Suppressor macrophage treated with lipopolysaccharide for 1 hour (primary cell): ENCODE measurements at places on chromosomes 7 and 10.

DNA sequence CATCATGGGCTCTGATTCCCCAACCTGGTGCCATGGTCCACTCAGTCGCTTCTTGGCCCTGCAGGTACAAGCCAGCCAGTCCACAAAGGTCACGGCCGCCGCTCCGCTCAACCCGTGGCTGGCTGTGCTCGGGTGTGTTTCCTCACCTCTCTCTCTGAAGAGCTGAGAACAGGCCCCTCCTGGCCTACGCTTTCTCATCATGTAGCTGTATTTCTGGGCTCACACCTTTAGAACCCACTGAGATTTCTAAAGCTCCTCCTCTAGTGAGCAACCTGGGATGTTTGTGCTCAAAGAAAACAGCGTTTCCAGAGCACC is 30.2 kb downstream of the PTPRN2 start:
- no peak for DNase-seq

GRCh38 chr10:96505150-96506136 is 8.3 kb downstream of the TLL2 start:
- DNase-seq = no peak

GRCh38 chr10:87534173-87534858 is 29.6 kb downstream of the MINPP1 start:
- no peak for DNase-seq

DNA sequence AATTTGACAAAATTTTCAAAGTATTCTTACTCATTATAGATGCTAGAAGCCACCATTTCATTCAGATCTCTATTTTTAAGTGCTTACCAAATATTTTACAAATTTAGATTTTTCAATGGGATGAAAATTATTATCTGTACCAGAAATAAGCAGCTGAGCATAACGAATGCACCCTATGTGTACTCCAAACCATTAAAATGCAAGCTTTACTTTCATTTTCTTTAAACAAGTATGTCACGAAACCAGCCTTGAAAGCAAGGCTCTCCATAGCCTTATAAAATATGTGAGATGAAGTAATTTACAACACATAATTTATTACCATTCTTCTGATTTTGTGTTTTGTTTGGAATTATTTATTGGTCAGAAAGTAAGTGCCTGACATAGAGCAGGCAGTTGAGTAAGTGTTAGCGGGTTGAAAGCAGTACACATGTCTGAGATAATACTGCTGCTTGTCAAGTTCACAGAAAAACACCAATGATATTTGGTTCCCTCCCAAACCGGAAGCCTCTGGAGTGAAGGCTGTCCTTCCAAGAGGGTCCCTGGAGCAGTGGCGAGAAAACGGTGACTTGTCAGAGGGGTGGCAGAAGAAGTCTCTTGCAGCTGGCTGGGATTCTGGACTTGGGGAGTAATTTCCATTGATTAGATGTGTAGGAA is 322.7 kb upstream of the PFKP start:
- DNase-seq = no peak

DNA sequence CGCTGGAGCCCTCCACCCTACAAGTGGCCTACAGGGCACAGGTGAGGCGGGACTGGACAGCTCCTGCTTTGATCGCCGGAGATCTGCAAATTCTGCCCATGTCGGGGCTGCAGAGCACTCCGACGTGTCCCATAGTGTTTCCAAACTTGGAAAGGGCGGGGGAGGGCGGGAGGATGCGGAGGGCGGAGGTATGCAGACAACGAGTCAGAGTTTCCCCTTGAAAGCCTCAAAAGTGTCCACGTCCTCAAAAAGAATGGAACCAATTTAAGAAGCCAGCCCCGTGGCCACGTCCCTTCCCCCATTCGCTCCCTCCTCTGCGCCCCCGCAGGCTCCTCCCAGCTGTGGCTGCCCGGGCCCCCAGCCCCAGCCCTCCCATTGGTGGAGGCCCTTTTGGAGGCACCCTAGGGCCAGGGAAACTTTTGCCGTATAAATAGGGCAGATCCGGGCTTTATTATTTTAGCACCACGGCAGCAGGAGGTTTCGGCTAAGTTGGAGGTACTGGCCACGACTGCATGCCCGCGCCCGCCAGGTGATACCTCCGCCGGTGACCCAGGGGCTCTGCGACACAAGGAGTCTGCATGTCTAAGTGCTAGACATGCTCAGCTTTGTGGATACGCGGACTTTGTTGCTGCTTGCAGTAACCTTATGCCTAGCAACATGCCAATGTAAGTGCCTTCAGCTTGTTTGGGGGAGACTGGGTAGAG is at the start of gene COL1A2:
TSS of gene COL1A2 (plus strand) at position 459 of the 704 bp plus-strand sequence. CDS start at position 596, 137 bp downstream.
- no peak for DNase-seq

GRCh38 chr10:128061306-128062300 is 64.6 kb downstream of the MKI67 start:
- DNase-seq = no peak

DNA sequence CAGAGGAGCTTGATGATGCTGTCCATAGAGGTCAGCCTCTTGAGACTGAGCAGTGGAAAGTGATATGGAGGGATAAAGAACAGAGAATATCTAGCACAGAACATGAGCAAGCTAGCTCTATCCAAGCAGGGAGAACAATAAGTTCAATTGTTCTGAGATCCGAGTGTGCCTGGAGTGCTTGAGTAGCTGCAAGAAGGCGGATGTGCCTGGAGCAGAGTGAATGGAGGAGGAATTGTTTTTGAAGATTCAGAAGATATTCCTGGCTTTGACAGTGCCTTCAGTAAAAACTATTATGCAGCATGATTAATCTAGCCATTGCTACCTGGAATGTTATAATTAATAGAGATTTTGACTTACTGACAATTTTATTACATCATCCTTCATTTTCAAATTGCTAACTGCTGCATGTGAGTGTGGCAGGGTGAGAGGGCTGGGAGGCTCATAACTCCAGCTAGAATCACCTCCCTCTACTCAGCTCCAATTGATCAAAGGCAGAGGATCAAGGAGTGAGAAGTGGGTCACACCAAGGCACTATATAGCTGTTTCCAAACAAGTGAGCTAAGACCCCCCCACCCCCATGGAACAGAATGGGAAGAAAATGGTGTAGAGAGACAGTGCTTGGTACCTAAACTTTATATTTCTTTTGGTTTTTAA is 302.8 kb downstream of the ADRA2A start:
- no peak for DNase-seq

GRCh38 chr10:132077091-132077490 is 11.3 kb downstream of the JAKMIP3 start:
- no peak for DNase-seq

DNA sequence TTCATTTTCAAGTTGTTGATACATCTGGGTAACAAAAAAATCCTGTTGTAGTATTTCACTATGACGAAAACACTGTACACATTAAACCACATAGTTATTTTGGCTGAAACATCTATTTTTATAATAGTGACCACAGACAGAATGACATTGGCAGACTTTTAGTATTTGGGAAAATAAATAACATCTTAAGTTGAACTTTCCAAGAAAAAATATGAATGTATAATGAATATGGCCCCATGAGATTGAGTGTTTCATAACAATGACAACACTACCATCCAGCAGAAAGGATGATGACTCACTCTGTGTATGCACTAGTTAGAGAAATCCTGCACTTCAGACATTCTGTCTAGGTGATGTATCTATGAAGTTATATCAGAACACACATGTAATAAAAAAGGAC is 118.1 kb downstream of the SEMA3D start:
- DNase-seq = no peak

- no peak for DNase-seq
Measured at GRCh38 chr10:104688251-104689042, 47.4 kb downstream of the SORCS3 start.

GRCh38 chr7:27961255-27961654 is 219.3 kb downstream of the JAZF1 start:
- peak; percentile 62 for DNase-seq

DNA sequence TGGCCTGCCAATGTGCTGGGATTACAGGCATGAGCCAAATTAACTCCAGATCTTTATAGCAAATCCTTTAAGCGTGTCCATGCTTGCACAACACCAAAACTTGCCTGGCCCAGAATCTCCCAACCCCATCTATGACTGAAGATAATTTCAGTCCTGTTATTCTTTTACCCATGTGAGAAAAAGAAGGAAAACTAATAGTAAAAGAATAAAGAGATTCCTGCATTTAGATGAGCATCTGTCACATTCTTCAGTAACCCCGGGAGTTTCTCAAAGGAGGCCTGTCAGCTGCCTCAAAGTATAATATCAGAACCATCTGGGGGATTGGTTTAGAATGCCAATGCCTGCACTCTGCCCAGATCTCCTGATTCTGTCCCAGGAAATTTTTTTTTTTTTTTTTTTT is 158.1 kb upstream of the KMT2E start:
- DNase-seq = no peak

- no peak for DNase-seq
Measured at GRCh38 chr7:39536951-39537350, 29.3 kb upstream of the YAE1 start.

DNA sequence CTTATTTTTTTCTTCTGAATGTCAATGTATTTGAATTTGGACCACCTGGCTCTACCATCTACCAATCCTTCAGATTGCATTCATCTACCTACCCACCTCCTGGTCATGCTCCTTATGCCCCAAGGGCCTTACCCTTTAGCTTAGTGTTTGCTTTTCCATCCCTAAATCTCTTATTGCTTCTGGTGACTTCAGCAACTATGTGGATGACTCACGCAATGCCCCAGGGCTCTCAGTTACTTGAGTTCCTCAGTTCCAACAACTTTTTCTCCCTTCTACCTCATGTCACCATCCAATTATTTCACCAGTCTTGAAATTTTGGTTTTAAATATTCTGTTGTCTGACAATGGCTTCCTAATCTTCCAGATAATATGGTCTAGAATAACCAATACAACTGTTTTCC is 118.9 kb downstream of the CFAP58 start:
- peak; percentile 18 for DNase-seq

DNA sequence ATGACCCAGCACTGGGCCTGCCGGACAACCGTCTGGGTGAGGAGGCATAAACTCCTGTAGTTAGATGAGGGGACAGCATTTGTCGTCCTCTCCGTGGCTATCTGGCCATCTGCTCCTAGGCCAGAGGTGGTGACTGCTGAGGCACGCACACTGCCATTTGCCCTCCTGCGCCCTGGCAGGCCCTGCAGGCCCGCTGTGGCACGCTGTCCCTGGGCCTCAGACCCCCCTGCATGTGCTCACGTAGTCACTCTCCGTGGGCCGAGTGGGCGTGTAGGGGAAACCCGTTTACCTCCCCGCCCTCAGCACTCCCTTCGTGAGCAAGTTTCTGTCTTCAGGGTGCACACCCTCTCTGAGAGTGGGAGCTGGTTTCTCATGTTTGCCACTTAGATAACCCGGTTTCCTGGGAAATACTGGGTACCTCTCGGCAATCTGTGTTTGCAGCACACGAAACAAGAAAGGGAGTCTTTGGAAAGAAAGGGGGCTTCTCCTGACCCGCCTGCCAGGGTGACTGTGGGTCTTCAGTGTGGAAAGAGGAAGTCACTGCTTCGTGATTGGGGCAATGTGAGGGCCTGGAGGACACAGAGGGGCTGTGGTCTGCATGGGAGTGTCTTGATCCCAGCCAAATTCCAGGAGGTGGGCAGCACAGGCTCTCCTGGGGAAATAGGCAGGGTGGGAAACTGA is 10.8 kb downstream of the ADAMTS14 start:
- peak; percentile 25 for DNase-seq

DNA sequence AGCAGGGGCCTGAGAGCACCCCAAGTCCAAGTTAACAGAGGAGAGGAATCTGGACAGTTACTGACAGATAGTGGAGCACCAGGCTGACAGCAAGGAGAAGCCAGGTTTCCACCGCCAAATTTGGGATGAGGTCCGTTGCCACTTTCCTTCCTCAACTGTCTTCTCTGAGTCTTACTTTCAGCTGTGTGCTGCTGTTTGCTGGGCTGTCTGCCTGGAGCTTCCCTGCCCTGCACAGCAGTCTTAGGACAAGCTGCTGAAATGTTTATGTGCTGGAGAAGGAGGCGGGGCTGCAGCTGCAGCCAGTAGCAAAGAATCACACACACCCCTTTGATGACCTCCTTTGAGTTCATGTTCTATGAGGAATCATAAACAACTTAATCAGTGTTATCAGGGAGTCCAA is 17.4 kb upstream of the CYP3A7 start:
- no peak for DNase-seq

GRCh38 chr10:44879531-44879899 is 31.6 kb upstream of the TMEM72 start:
- no peak for DNase-seq

- DNase-seq = no peak
Measured at GRCh38 chr10:80133206-80133605, 676 bp downstream of the PLAC9 start.

GRCh38 chr10:122703483-122704448 is 4.1 kb upstream of the C10orf120 start:
- DNase-seq = peak; percentile 70

- DNase-seq = no peak
Measured at GRCh38 chr10:63128443-63128842, 4.7 kb upstream of the NRBF2 start.

GRCh38 chr10:102504179-102504975 is 605 bp downstream of the SUFU start:
- peak; percentile 50 for DNase-seq

DNA sequence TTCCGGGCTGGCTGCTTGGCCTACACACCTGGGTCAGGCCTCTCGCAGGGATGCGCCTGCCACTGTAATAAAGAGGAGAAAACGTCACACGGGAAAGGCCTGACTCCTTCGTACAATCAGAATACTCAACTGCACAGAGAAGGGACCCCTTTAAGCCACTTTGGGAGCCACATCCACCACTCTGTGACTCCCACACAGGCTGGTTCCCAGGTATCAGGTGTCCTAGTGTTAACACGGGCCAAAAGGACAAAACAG is 5.8 kb upstream of the ZNF736 start:
- no peak for DNase-seq

- peak; percentile 14 for DNase-seq
Measured at GRCh38 chr10:28530751-28531150, 2.2 kb upstream of the WAC start.

DNA sequence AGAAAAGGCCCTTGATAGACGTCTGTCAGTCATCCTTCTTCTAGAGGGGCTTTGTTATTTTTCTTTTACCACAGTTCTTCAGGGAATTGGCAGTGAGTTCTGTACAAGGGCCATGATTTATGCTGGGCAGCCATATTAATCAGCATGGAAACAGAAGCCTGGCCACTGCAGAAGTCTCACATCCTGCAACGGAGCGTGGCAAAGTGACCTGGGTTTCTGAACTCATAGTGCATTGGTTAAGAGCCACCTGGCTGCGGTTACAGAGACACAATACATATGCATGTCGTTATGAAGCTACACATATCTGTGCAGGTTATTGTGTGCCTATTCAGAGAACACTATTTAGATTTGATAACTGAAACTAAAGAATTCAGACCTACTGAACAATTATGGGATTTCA is 419.4 kb upstream of the CELF2 start:
- DNase-seq = no peak

DNA sequence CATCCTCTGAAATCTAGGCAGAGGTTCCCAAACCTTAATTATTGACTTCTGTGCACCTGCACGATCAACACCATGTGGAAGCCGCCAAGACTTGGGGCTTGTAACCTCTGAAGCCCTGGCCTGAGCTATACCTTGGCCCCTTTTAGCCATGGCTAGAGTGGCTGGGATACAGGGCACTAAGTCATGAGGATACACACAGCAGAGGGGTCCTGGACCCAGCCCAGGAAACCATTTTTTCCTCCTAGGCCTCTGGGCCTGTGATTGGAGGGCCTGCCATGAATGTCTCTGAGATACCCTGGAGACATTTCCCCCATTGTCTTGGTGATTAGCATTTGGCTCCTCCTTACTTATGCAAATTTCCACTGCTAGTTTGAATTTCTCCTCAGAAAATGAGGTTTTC is 743.7 kb downstream of the PCDH15 start:
- DNase-seq = no peak

GRCh38 chr10:93138113-93138870 is 64.6 kb downstream of the CYP26A1 start:
- no peak for DNase-seq
